ENCODE measurements at places on chromosomes 6 and 20. TPM values are rescaled to one million over a fixed set of nuclear protein-coding genes. Genes with fewer than 3 reads are reported as not detected.

The SYNE1 gene
- 13.6 TPM for polyA plus RNA-seq

The MYLK4 gene
- polyA plus RNA-seq = 0.43 TPM

The IL17F gene
- not detected for polyA plus RNA-seq

- no peak for DNase-seq
Measured at GRCh38 chr20:61756966-61757677, 308.6 kb downstream of the TAF4 start.

- DNase-seq = no peak
Measured at GRCh38 chr20:58016779-58017178, 211.7 kb downstream of the ANKRD60 start.

- DNase-seq = no peak
Measured at GRCh38 chr6:109434456-109434855, 6.0 kb downstream of the PPIL6 start.

The WFDC12 gene
- polyA plus RNA-seq = not detected

DNA sequence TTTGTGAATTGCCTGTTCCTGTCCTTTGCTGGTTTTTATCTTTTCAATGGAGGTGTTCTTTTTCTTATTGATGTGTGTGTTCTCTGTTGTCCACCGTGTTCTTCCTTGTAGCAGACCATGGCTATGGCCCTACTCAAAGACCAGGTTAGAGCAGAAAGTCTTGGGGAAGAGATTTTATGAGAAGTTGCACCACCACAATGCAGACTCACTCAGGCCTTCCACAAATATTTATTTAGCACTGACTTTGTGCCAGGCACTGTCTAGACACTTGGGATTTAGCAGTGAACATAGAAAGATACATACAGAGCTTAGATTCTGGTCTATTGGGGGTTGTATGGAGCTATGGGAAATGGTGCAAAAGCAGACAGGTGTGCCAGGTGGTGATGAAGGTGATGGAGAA, 98.8 kb downstream of the DTD1 start:
- DNase-seq = no peak
